ENCODE measurements at places on chromosomes 12 and 14.

DNA sequence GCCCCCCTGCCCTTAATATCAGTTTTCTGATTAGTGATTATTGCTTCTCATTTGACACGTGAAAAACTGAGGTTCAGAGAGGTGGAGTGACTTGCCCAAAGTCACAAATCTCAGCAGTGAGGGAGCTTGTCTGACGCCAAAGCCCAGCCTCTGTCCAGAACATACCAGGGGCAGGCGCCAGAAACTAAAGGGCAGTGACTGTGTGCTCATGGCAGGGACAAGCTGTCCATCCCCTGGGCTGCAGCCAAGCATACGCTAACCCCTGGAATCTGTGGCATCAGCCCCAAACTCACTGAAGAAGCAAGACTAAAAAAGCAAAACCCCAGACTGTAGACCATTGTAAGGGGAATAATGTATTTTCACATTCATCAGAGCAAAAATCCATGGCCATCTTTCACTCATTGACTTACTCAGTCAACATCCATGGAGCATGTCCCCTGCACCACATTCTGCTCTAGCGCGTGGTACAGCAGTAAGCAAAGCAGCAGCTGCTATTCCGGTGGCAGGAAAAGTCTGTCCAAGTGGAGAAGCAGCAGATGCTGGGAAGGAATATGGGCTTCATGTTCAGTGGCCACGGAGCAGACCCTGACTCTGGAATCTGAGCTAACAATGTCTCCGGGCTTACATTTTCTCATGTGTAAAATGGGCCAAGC, 1.5 kb upstream of the SERPINA4 start:
- no peak for DNase-seq

DNA sequence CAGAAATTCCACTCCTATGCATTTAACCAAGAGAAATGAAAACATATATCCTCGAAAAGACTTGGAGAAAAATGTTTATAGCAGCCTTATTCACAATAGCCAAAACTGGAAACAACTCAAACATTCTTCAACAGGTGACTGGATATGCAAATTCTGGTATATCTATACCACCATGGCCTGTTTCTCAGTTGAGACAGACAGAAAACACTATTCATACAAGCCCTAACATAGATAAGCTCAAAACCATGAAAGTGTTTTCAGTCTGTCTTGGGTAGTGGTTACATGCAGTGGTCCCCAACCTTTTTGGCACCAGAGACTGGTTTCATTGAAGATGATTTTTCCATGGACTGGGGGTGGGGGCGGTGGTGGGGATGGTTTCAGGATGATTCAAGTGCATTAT, 83.8 kb downstream of the SRGAP1 start:
- no peak for DNase-seq

DNA sequence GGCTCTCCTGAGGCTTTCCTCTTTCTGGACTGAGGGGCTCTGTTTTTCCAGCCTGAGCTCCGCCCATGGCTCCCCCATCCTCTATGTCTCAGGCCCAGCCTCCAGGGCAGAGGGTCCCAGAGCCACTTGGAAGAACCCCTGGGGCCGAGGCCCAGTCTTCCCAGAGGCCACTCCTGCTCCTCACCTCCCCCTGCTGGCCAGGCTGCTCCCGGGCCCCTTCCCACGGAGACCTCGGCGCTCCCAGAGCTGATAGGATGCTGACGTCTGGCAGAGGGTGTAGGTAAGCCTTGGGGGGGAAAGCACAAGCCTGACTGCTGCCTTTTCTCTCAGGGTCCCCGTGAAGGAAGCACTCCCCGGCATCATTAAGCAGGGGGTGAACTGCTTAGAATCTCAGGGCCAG, 51.4 kb downstream of the ERH start:
- DNase-seq: peak; percentile 49

DNA sequence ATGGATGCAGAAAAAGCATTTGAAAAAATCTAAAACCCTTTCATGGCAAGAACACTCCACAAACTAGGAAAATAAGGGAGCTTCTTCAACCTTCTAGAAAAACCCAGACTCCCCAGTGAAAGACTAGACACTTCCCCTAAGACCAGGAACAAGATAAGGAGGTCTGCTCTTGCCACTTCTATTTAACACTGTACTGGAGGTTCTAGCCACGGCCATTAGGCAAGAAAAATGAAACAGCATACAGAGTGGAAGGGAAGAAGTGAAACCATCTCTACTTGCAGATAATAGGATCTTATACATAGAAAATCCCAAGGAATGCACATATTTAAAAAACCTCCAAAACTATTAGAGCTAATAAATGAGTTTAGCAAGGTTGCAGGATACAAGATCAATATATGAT, 42.3 kb downstream of the CHGA start:
- DNase-seq: no peak
